C1 segment of cervical spinal cord (tissue), 14 donors: ENCODE measurements at places on chromosomes 12 and 14.
A peak's percentile ranks its signal among the peaks of the same experiment; 100 is the strongest.

DNA sequence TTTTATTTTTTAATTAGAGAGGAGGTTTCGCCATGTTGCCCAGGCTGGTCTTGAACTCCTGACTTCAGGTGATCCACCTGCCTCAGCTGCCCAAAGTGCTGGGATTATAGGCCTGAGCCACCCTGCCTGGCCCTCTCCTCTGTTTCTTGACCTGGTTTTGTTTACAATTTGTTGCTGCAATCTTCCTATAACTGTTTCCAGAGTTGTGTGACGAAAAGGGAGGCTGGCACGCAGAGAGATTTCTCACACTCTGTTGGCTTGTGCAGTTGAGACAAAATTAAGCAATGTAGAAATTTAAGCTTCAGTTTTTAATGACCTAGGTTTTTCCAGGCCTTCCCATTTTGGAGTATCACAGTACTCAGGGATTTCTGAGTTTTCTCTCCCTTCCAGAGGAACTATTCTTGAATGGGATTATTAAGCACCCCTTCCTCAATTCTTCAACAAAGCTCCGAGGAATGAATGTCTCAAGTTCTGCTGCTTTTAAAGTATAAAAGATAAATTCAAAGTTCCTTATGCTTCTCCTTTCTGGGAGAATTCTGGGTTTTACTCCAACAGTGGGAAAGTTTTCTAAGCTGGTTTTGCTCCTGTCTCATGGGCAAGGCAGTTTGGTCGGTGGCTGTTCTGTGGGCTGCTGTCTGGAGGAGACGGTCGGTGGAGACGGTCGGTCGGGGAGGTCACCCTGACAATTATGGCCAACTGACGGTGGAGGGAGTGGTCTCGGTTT, 20.4 kb upstream of the FOS start:
- no peak for DNase-seq

DNA sequence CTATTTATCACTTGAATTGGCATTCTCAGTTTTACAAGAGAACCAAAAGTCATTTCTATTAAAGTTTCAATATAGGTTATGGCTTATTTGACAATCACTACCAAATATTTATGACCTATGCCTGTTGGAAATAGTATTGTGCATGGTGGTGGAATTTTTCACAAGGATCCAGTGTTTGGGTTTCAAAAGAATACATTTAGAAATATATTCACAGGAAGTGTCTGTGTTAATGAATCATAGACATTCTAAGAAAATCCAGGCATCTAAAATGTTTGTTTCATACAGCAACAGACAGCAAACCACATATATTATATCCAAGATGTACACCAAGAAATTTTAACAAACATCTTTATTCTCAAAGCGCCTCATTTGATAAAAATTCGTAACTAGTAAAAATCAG, 92.7 kb downstream of the MED13L start:
- DNase-seq: no peak

GRCh38 chr12:116662612-116663144, 75.2 kb downstream of the SPRING1 start:
- no peak for DNase-seq

- DNase-seq: no peak
Measured at GRCh38 chr12:77865178-77865577, 34.5 kb downstream of the NAV3 start.

DNA sequence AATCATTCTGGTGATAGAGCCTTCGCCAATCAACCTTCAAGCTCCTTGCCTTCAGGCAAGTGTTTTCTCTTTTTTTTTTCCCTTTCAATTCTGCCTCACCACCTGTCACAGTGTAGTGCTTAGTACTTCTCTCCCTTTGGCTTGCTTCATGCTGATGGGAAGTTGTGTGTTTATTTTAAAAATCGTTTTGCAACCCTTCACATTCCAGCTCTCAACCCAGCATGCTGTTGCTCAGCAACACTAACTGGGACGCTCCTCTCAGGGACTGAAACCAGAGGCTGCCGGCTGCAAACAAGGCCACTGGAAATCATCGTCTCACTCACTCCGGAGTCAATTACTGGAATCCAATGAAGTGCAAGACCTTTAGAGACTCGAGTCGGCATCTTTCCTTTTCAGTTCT, 342.7 kb downstream of the PRKD1 start:
- no peak for DNase-seq

- no peak for DNase-seq
Measured at GRCh38 chr14:94424371-94424770, 28.2 kb downstream of the SERPINA11 start.

DNA sequence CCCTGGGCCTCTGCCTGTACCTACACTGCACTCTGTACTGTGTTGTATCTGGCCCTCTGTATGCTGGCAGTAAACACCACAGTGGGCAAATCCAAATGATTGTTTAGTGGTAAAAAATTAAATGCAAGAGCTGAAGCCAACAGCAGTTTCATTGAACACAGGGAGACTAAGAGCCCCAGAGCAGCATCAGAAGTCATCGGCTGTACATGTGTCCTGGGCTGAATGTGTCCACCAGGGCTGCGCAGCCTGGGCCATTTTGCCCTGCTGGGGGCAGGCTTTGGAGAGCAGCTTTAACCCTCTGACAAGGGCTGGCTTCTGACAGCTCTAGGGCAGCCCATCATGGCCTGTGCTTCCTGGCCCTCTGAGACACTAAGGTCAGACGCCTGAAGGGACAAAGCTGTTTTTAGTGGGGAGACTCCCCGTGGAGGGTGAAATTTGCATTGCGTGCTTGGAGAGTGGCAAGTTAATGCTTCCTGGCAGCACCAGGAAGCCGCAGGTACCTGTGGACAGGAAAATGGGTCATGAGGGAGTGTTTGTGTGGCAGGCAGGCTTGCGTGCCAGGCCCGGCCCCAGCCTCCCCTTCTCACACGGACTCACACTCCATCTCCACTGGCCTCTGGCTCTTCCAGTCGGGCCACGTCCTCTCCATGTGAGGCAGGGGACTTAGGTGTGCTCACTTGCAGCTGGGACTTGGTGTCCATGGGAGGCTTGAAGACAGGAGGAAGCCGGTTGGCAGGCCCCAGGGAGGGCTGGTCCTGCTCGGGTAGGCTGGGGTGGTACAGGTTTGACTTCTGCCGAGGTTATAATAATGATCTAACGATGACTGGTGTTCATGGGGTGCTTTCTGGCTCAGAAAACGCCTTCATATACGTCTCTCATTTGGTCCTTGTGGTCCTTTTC, 150.1 kb downstream of the TSPAN9 start:
- no peak for DNase-seq

DNA sequence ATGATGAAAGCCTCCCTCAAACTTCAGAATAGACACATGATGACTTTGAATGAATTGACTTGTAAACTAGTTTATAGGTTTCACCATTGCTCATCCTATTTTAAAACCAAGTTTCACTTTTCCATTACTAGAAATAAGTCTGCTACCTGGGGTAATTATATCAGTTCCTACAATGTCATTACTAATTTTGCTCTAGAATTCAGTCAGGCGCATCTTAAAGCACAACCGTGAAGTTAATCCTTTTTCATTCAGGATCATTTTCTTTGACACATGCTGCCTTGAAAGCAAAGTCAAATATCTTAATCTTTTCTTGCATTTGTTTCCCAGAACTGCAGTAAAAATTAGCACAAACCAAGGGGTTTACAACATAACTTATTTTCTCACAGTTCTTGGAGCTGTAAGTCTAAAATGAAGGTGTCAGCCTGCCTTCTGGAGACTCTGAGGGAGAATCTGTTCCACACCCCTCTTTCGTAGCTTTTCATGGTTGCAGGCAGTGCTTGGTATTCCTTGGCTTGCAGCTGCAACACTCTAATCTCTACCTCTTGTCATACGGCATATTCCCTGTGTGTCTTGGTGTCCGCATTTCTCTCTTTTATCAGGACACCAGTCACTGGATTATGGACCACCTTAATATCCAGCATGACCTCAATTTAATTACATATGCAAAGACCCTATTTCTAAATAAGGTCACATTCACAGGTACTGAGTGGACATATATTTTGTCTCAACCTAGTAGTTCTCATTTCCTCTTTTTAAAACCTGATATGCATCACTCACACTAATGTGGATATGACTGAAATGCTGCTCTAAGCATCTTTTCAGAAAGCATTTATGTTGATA, 114.3 kb upstream of the PDZRN4 start:
- DNase-seq: peak; percentile 15

DNA sequence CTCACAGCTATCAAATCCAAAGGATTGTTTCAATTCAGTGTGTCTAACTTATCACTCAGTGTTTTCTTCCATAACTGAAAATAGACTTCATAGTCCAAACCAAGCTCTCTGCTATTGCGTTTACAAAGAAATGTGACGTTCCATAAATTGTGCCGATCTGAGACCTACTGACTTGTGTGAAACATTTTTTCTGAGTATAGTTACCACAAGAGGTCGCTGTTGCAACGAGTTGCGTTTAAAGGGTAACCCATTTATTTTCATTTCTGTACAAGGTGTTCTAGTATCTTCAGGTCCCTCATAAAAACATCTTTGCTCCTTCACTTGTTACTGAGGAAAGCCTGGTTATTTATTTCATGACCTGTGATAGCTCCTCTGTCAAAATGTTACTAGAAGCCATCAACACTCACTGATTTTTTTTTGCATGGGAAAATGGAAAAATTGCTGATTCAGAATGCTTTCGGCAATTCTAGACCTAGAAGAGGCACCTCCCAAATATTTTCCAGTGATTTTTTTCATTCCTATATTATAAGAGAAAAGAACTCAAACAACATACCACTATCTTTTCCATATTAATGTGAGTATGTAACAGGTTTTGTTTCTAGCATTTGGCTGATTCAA, 60.9 kb upstream of the OR4E1 start:
- DNase-seq: no peak

DNA sequence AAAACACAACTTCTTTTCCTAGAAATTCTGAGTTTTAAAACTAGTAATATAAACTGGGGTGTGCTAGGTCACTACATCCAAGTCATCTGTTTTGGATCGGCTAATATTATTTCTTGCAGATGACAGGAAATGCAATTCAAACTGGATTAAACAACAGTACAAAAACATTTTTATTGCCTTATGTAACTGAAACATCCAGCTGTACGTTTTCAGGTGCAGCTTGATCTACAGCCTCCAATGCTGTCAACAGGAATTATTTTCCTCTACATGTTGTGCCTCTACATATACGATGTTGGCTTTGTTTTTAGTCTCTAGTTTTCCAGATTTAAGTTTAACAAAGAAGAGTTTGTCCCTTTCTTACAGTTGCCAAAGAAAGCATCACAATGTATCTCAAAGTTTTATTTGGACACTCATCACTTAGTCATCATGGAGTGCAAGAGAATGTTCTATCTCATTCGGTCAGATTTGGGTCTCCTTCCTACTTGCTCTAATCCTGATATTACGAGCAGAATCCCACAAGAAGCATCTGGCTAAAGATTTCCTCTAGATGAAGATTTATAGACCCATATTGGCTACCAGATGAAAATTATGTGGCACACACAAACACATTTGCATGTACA, 326.7 kb downstream of the SLC6A15 start:
- DNase-seq: no peak

GRCh38 chr12:57618966-57619433, 7.8 kb downstream of the ARHGEF25 start:
- no peak for DNase-seq

GRCh38 chr12:13812168-13812567, 169.2 kb downstream of the GRIN2B start:
- no peak for DNase-seq

- DNase-seq: no peak
Measured at GRCh38 chr12:109548258-109548657, 25.0 kb downstream of the MMAB start.

- no peak for DNase-seq
Measured at GRCh38 chr14:101476916-101477553, 84.3 kb upstream of the DIO3 start.

DNA sequence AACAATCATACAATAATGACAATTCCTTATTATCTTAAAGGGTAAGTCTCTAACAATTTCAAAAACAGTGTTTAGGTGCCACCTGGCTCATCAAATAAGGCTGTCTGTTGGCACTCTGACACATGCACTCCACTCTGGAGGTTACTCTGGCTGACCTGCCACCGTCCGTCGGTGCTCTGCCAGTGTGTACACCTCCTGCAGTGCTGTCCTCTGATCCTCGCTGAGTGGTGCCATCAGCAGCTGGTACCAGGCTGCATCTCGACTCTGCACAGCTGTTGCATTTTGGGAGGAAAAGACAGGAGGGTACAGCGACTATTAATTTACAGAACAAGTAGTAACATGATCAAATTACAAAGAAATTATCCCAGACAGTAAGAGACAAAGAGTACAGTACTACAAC, 63.9 kb downstream of the IPO8 start:
- no peak for DNase-seq

DNA sequence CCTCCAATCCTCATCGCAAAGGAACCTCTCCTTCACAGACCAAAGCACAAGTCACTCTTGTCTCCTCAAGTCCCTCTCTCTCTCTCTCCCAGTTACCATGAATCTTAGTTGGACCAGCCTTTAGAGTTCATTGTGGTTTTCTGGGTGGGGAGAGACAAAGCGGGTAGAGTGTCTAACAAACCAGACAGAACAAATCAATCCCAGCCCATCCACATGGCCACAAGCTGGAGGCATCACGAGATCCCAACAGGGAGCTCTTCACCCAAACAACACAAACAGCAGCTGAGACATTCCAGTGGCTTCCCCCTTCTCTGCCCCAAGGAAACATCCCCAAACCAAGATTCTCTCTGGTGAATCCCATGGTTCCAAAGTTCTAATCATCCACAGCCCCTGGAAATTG, 22.4 kb downstream of the ACTN1 start:
- DNase-seq: no peak
